ENCODE measurements at places on chromosomes 13 and 19.

- no peak for DNase-seq
These were observed 28.4 kb downstream of the TMTC4 start for GRCh38 chr13:100646030-100646673.

DNA sequence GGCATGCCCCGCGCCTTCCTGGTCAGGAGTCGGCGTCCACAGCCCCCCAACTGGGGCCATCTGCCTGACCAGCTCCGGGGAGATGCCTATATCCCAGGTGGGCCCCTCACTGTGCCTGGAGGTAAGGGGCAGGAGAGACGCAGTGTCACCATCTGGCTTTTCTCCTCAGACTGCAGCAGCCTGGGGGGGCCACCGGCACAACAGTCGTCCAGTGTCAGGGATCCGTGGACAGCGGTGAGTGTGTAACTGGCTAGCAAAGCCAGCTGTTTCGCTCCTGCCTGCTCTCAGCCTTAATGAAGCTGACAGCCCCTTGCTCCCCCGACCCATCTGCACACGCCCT is 227 bp downstream of the OVOL3 start:
- DNase-seq, result no peak

DNA sequence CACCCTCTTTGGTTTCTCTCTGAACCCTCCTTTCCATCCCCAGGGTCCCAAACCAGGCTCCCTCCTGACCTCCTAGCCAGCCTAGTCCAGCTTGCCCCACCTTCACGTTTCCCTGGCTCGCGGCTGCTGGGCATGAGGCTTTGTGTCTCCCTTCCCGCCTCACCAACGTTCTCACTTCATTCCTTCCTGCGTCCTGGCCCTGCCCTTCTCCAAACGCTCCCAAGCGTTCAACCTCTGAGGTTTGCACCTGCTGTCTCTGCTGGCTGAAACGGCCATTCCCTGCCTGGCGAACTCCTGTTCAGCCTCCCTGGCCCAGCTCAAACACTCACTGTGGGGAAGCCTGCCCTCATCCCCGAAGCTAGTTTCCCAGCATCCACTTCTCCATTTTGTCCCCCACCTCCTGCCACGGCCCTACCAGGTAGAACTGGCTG is 12.4 kb downstream of the EPS8L1 start:
- DNase-seq, result no peak

- DNase-seq, result no peak
These were observed 9.6 kb downstream of the ZSCAN5C start for GRCh38 chr19:56211718-56212117.

- no peak for DNase-seq
These were observed 190.8 kb downstream of the MAB21L1 start for GRCh38 chr13:35285677-35286076.

DNA sequence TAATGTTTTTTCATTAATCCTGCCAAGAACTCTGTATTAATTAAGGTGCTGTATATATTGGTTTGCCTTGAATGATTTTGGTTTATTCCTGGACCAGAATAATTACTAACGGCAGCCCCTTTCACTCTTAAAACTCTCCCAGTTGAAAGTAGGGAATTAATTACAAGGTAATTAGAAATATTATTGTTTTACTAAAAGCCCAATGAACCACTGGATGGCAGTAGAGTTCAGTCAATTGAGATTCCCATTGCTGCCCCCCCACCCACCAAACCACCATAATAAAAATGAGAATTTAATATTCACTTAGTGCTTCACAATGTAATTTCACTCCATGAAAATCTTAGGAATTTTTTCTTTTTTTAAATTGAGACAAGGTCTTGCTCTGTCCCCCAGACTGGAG is 13.7 kb downstream of the WBP4 start:
- no peak for DNase-seq

- DNase-seq, result no peak
These were observed 87.2 kb downstream of the SCGB2B2 start for GRCh38 chr19:34589730-34590129.
